Mucosa of descending colon (tissue), 3 donors: ENCODE measurements at places on chromosomes 2 and 18. TPM values are rescaled to one million over a fixed set of nuclear protein-coding genes. Genes with fewer than 3 reads are reported as not detected.

- no peak for DNase-seq
These were observed 52.3 kb downstream of the TDRD15 start for GRCh38 chr2:21175895-21176646.

DNA sequence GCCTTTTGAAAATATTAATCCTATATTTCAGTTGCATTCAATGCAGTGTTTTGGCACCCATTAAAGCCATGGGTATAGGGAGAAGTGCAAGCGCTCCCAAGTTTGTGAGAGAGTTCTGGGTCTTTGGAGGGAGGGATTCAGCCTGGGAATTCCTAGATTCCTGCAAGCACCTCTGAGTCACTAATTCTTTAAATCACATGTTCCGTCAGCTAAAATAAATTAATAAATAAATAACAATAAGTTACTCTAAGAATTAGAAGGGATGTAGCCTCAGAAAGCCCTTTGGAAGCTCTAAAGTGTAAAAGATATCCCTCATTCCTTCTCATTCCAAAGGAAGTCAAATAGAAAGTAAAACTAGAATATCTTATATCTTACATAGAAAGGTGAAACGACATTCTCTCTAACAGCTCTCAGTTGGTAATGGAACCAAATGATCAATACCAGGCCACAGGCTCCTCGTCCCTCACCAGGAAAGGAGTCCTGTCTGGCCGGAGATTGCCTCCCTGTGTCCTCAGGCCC lies 222.4 kb upstream of the RBBP8 start:
- no peak for DNase-seq

- no peak for DNase-seq
These were observed 268.4 kb upstream of the CDH19 start for GRCh38 chr18:66872277-66872676.

DNA sequence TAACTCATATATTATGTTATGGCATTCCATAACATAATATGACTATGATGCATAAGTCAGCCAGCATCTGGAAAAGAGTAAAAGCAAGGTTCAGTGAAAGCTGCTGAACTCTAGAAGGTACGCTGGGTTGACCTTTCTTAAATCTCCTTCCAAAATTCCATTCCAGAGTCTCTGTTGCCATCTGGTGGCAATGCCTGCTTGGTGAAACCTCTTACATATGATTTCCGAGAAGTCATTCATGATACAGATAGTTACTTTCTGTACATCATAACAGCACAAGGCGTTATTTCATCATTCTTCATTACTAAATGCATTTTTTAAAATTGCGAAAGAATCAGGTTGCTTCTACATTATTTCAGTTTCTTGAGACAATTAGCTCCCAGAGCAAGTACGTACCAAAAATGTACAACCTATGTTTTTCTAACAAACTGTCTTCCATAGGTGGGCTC lies 7.0 kb upstream of the EPG5 start:
- peak; percentile 39 for DNase-seq

DNA sequence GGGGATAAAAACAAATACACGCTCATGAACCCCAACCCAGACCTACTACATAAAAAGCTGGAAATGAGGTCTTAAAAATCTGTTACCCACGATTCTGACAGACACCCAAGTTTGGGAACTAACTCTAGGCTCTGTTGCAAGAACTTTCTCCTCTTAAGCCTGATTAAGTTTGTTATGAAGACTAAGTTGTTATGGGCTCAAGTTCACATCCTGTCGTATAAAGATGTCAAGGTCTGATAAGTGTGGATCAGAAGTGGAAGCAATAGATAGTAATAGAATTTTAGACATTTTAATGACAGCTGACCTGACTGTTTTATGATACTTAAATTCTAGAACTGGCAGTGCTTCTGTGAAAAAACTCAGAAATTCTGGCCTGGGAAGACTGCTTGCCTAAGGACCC lies 43.2 kb downstream of the LPIN2 start:
- DNase-seq = no peak

DNA sequence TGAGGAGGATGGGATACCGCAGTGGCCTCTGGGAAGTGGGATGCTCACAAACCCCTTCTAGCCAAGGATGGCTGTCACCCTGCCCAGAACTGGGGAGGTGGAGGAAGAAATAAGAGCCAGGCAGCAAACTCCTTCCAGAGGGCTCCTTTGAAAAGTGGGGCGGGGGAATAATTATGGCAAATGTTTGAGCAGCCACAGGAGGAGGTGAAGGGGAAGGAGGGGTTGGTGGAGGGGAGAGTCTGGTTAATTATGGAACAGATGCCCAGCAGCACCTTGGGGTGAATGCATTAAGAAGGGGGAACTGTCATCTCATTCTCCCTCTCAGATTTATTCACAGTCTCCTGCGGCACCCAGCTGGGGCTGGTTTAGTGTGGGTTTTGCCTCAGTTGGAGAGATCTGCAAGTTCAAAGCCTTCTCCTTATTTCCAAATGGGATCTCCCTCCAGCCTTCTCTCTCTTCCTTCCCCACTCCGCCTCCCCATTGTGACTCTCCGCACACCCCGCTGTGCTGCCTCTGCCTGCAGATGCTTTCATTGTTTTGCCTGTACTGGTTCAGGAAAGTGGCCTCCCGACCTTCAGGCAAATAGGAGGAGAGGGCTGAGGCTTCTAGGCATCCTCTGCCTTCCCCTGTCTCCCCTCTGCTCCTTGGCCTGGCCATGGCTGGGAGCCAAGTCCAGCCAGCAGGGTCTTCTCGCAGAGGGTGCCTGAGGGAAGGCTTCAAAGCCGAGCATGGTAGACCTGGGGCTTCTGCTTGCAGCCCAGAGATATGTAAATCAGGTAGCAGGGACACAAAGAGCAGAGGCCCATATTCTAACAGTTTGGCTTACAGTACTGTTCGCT lies 457.2 kb upstream of the MEX3C start:
- no peak for DNase-seq

DNA sequence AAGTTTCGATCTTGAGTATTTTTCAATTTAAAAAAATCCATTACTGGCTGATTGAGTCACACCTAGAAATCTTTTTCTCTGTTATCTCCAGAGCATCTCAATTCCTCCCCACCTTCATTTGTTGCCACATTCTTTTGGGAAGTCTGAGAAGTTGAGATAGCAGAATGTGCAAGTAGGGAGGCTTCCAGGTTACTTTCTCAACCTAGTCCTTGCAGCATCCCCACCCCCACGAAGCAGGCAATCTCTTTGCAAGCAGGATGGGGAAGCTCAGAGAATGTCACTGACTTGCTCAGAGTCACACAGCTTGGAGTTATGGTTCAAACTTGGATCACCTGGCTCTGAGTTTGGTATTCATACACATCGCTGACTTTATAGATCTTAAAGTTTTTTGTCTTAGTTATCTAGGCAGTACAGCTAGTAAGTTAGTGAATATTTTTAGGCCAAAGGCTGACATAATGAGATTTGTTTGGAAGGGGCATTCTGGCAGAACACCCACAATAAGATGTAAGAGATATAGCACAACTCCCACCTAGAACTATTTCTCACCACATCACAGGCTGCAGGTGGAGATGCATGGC lies 25.9 kb upstream of the LCLAT1 start:
- DNase-seq = no peak

- no peak for DNase-seq
These were observed 36.8 kb downstream of the DRC1 start for GRCh38 chr2:26438526-26438925.

GRCh38 chr2:41853427-41854191 lies 194.2 kb upstream of the PKDCC start:
- DNase-seq = no peak

DNA sequence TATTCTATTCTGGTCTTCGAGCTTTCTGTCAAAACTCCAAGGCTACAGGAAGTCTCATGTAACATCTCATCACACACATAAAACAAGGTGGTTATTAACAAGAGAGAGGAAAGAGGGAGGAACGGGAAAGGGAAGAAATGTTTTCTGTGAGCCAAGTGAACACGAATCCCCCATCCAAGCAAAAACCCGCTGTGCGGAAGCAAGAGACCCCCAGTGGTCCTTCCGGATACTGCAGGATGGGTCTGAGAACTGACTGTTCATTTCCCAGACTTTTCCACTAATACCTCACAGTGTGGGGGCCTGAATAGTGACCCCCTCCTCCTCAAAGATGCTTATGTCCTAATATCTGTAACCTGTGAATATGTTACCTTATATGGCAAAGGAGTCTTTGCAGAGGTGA lies 19.0 kb upstream of the DIPK1C start:
- DNase-seq = no peak

- no peak for DNase-seq
These were observed 1256.7 kb upstream of the NRXN1 start for GRCh38 chr2:52288596-52288995.

DNA sequence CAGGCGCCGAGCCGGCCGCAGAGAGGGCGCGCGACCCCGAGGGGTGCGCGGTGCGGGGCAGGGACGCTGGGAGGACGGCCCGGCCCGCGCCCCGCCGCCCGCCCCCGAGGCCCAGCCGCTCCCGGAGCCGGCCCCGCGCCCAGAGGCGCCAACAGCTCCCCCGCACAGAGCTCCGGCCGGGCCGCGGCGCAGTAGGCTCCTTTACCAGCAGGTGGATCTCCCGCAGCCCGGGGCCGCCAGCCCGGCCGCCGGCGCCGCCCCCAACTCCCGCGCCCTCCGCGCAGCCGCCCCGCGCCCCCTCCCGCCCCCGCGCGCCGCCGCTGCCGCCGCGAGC lies 258 bp downstream of the MGAT4A start:
- DNase-seq = peak; percentile 58

GRCh38 chr2:239990966-239991365 lies 34.2 kb downstream of the NDUFA10 start:
- DNase-seq = no peak

- DNase-seq = no peak
These were observed 46.2 kb downstream of the CAB39 start for GRCh38 chr2:230758566-230759480.

DNA sequence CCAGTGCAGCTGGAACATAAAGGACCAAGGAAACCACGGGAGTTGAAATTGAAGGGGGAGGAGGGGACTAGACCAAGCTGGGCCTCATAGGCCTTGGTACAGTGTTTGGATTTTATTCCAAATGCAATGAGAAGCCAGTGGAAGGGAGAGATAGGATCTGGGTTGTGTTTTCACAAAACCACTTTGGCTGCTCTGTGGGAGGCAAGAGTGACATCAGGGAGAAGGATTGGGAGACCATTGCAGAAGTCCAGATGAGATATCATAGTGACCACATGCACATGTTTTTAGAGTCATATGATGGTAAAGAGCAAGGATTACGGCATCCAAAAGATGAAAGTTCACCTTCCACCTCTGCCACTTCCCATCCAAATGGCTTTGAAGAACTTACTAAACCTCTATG lies 210.2 kb downstream of the PAX3 start:
- no peak for DNase-seq

DNA sequence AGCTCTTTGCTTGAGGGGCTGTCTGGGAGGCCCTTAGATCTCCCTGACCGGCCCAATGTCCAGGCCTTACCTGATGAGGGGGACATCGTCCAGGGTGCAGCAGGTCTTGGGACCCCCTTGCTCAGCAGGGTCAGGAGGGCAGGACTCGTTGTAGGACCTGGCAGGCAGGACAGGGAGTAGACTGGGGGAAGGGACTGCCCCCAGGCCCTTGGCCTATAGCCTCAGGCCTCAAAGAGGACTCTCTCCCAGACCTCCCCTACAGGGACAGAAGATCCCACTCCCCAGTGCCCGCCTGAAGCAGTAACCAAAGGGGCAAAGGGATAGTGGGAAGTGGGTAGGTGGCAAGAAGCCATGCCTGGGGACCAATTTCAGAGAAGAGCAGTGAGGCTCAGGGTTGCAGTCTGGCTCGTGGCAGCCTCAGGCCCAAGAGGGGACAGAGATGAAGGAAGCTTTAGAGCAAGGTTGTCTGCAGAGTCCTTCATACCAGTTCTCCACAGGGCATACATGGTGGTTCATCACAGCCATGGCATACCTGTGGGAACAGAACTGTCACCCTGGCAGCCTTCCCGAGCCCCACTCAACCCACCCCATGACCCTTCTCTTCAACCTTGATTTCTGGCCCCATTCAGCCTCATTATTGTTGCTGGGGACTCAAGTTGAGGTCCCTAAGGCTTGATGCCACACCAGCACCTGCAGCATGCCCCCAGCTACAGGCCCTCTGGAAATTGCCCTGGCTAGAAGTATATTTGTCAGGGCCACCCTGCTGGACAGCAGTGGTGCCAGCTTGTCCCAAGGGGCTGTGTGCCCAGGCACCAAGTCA lies 1.3 kb downstream of the TMEM150A start:
- peak; percentile 37 for DNase-seq

- peak; percentile 18 for DNase-seq
These were observed 573 bp downstream of the STAM2 start for GRCh38 chr2:152175012-152175367.

GRCh38 chr18:8491516-8491915 lies 117.7 kb upstream of the RAB12 start:
- no peak for DNase-seq

DNA sequence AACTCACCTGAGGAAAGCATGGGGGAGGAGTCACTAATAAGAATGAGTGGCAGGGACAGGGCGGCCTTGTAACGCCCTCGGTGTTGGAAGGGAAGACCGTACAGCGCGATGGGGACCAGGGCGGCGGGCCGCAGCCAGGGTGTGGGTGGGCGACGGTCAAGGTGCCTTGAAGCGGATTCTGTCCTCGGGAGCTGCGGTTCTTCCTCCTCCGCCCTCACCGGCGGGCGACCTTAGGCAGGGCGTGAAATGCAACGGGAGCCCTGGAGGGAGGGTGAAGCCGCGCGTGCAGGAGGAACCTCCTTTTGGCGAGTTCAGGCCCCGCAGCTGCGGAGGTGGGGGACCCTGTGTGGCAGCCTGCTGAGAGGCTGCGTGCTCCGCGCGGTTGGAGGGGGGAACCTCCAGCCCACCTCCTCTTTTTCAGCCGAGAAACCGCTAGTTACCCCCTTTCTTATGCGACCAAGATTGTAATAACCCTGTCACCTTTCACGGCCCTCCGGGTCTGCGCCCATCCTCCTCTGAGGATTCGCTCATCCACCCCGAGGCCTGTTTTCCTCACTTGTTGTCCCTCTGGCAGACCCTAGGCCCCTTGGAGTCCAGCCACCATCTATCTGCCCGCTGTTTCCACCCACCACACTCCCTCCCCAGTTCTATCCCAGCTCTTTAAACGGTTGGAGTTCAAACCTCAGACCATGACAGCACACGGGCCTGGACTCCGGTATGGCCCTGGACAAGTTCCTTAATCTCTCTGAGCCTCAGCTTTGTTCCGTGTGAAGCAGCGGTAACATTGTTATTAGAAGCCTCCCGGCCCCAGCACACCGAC lies 823 bp upstream of the RNU2-63P start:
- DNase-seq = peak; percentile 66

DNA sequence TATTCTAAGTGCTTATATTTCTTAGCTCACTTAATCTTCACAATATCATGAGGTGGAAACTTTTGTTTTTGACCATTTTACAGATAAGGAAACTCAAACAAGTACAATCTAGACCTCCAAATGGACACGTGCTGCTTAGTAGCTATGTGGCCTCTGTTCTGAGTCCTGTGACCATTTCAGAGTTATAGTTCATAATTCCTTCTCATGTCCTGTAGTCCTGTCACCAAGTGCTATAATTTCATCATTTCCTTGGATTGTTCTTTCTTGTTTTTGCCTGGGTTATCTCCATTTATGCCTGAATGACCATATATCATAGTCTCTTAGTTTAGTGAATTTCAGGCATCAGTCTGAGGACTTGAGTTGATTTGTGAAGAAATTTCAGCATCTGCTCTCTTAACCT lies 91.7 kb downstream of the NUP35 start:
- no peak for DNase-seq

The BMPR2 gene
- 38.7 TPM for total RNA-seq

The NPAS2 gene
- 46.5 TPM for total RNA-seq

The OSGEPL1 gene
- 5.1 TPM for total RNA-seq

The FHOD3 gene
- total RNA-seq = 4.0 TPM

The ALPP gene
- 1.2 TPM for total RNA-seq

The CDH20 gene
- not detected for total RNA-seq
